ENCODE measurements at places on chromosomes 16 and 17.

- no peak for DNase-seq
These were observed 14.7 kb downstream of the CDRT4 start for GRCh38 chr17:15452746-15453145.

DNA sequence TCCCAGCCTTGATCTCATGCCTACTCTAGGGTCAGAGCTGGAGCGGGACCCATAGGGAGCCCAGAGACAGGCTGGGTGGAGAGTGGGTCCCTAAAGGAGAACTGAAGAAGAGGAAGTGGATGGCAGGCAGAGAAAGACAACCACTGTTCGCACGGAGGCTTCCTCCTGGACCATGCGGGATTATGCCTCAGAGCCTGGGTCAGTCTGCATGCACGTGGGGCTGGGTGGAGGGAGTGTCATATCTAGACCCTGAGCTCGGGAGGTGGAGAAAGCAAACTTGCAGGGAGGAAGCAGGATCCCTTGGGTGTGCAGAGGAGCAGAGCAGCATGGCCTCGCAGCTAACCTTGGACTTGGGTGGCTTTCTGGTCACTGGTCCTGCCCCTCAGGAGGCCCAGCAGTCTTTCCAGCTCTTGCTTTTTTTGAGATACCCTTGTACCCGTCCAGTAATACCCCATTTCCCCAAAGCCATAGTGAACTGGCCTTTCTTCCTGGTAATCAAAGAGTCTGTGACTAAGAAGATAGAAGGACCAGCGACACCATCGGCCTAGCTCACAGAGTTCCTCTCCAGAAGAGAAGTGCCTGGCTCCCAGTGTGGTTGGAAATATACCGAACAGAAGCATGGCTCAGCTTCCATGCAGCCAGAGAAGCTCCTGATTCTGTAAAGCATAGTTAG lies 344.2 kb downstream of the CPPED1 start:
- DNase-seq, result peak; percentile 78

DNA sequence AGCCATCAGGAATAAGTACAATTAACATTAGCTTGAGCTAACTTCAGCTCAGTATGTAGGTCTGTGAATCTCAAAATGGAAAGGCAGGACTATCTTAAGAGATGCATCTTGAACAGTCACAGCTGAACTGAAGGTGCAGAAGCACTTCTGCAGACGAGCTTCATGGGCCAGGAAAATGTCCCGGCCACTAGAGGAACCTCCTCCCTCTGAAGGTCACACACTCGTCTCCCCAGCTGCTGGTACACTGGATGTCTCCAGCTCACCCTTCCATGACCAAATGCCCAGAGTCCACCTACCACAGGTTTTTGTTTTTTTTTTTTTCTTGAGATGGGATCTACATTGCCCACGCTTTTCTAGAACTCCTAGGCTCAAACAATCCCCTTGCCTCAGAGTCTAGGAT lies 33.2 kb downstream of the WDR59 start:
- DNase-seq, result no peak

DNA sequence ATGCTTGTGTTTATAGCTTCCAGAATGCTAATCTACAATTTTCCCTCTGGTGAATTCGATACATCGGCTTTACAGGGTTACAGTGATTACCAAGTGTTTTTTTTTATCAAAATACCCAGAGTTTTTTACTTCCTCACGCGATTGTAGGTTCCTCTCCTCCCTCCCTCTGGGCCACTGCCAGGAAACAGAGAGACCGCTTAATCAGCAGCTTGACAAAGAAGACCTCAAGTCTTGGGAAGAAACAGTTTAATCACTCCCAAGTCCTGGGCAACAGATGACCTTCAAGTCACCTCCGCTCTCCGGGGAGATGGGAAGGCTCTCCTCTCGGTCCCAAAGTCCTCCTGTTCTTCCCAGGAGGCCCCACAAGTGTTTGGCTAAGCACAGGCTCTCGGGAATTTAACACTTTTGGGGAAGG lies 23.5 kb downstream of the SMTNL2 start:
- peak; percentile 92 for DNase-seq

- DNase-seq, result no peak
These were observed 6.7 kb downstream of the RPUSD1 start for GRCh38 chr16:781346-782010.

DNA sequence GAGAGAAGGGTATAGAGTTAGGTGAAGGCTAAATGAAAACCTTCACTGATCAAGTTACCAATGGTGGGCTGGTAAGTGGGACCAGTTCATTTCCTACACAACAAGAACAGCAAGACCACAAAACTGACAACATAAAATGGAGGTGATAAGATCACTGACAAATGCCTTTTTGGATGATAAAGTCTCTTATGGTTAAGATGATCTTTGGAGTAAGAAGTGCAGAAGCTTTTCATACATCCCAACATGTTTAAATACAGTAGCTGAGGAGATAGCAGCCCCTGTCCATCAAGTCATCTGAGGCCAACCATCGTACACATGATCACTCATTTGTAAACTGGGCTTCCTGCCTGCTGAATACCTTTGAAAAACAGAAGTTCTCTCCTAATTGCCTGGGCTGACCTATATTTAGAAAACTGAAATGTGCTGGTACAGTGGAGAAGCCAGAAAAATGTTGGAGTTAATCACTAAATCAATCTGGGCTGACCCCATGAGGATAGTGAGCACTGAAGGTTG lies 259.0 kb upstream of the ZFHX3 start:
- DNase-seq, result no peak

DNA sequence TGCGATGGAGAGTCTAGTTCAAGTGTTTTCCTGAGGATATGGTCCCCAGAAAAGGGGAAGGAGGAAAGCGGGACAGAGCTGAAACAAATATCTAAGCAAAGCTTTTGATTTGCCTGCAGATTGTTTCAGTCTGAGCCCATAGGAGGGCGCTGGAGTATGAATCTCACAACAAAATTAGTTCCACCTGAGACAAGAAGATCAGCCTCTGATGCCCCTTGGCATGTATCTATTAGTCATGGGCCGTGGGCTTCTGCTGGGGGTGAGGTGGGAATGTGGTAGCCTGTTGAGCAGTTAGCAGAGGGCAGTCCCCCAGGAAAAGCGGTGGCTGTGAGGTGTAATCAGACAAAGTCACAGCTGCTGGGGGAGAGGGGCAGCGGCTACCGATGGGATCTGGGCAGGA lies 446.9 kb downstream of the CA10 start:
- no peak for DNase-seq

DNA sequence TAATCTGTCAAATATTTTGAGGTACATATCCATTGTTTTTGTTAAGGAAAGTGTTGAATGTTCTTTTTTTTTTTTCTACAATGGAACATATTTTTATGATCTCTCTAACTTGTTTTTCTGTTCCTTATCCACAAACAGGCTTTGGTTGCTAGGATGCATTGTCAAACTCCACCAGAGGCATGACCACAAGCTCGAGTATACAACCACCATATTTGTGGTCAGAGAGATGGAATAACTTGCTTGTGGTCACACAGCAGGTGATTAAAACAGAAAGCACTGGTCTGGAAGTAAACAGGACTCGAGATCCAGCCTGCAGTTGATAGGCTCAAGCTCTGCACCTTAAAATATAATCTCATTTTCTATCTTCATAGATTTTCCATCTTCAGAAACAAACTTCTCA lies 105.8 kb upstream of the ADAMTS18 start:
- no peak for DNase-seq

DNA sequence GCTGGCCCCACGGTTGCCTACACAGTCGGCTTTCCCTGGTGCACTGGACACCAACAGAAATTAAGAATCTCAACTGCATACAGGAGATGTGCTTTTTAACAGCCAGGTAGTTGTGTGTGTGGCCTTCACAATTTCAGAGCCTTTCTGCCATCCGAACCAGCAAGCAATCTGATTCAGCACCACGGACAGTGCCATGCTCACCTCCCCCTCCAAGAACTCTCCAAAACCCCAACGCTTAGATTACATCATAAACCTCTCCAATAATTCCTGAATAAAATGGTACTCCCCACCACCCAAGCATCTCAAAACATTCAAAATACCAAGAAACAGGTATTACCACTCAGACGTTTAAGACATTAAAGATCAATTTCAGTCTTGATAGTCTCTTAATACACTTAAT lies 31.8 kb downstream of the USP7 start:
- peak; percentile 73 for DNase-seq

GRCh38 chr16:57536306-57537193 lies at the start of gene CCDC102A:
Gene CCDC102A, minus strand, starts transcription at chr16:57536571. Its CDS starts 7,394 bp downstream, at chr16:57529177.
- no peak for DNase-seq

- no peak for DNase-seq
These were observed 47.8 kb upstream of the SLC47A1 start for GRCh38 chr17:19485800-19486340.

DNA sequence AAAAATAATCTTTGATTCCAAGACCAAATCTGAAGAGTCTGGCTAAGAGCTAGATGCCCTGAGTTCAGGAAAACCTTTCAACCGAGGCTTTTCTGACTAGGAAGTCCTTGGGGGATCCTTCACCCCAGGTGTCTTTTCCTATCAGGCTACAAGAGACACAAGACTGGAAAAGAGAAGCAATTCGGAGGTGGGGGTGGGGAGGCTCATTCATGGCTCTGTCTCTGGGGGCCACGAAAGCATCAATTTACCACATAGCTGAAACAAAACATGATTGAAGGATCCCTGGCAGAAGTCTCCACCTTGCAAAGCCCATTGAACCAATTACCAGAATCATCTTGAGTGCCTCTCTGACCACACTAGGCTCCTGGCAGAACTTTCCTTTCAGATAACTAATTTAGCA lies 239.8 kb upstream of the SALL1 start:
- DNase-seq, result no peak

- DNase-seq, result peak; percentile 15
These were observed 12.3 kb upstream of the LGALS3BP start for GRCh38 chr17:78991906-78992532.
